ENCODE measurements at places on chromosomes 6 and 20.

DNA sequence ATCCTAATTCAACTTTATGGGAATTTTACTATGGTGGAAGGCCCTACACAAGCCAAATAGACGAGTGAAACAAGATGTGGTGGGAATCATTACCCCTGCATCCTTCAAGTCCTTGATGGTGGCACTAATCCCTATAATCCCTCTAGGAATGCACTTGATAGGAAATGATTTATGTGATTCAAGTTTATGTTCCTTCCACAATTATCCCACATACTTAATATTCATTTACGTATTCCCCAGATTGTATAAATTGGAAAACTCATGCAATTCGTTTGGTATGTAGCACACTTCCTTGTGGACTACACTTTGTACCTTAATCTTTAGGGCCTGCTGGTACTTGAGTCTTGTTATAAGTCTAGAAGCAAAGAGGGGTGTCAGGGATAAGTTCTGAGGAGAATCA lies 40.8 kb downstream of the PKIB start:
- DNase-seq: no peak

- no peak for DNase-seq
Observed at GRCh38 chr6:99661870-99662269, 55.2 kb downstream of the PRDM13 start.

GRCh38 chr6:120260636-120261035 lies 911.1 kb upstream of the MAN1A1 start:
- no peak for DNase-seq

GRCh38 chr6:165952514-165952913 lies 215.1 kb downstream of the TBXT start:
- DNase-seq: no peak
